Epithelial cell of esophagus (primary cell): ENCODE measurements at places on chromosomes 3 and 15.

DNA sequence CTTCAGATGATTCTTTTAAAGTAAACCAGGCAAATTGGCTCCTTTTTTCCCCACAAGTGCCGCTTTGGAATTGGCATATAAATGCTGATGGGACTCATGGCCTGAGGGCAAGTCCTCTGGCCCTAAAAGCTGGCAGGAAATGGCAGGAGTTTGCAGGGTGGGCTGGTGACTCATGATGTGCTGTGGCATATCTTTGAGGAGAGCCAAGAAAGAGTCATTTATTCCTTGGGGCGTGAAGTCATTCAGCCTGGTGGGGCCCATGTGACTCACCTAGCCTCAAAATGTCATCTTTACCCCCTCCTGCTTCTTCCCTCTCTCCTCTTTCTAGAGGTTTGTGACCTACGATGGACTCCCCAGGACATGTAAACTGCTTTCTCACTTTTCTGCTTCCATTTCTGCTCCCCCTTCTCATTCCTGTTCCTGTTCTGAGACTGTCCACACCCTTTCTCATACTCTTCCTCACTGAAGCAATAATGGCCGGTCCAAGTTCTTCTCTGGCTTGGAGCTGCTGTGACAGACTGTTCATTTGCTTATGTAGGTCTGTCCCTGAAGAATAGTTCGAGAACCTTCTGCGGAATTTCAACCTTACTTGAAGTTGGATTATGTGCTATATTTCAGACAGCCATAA is 326.1 kb downstream of the SATB1 start:
- DNase-seq = peak; percentile 96

GRCh38 chr15:88020806-88021205 is 235.7 kb downstream of the NTRK3 start:
- DNase-seq = no peak

- peak; percentile 21 for DNase-seq
These were observed 577.0 kb upstream of the MDFIC2 start for GRCh38 chr3:70889162-70890019.

- DNase-seq = no peak
These were observed 147.3 kb downstream of the SMAD6 start for GRCh38 chr15:66849393-66849745.

- DNase-seq = peak; percentile 73
These were observed 78.8 kb downstream of the AAGAB start for GRCh38 chr15:67175643-67176071.

DNA sequence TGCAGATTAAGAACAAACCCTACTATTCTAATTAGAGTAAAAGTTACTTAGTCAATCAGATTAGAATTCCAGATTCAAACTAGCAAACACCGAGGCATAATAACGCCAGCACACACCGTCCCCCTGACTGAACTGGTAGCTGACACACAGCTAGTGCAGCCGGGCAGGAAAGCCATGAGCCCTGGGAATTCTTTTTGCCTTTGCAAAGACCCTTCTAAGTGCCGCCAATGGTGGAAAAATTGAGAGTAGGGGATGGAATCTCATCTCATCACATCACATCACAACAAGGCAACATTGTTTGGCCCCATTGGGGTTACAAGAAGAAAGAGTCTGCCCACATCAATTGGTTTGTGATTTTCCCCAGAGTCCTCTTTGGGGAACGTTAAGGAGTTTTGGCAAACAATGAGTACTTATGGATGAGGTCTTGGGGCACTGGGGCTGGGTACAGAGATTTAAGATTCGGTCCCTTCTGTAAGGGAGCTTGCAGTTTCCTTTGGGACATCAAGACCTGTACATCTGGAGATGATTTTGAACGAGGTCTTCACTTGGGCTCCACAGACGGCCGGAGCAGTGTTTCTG is 120.4 kb upstream of the MEF2A start:
- no peak for DNase-seq

- DNase-seq = no peak
These were observed 33.5 kb downstream of the ALS2CL start for GRCh38 chr3:46660003-46660402.

DNA sequence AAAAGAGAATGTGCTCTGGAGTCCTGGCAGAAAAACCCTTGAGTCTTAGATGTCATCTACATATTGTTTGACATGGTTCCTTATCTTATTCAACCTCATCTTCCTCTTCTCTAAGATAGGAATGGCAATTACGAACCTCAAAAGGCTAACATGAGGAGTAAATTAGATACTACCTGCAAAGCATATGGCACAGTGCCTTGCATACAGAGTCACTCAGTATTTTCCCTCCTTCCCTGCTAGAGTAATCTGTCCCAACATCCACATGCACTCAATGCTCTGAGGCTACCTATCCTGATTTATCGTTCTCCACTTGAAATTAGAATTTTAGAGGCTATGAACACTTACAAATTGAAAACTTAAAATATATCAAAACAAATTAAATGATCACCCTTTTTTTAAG is 386.7 kb downstream of the RSL24D1 start:
- no peak for DNase-seq

GRCh38 chr3:13748276-13748879 is 131.5 kb downstream of the WNT7A start:
- no peak for DNase-seq

GRCh38 chr3:49729966-49730609 is 6.3 kb upstream of the GMPPB start:
- no peak for DNase-seq

GRCh38 chr3:180680097-180680430 is 775 bp upstream of the CCDC39 start:
- DNase-seq = peak; percentile 66

DNA sequence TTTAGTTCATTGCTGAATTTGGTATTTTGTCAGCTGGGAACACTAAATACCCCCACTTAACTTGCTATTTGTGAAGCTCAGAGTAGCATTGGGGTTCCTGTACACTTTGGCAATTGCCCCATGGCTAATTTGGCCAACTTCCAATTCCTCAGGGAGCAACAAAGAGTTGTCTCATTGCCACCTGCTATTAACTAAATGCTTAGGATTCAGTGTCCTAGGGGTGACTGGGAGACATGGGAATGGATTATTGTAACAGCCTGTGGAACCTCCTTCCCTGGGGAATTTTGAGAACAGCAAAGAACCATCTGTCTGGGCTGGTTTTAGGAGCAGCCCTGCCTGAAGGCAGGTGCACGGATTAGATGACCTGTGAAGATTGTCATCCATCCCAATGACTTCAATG is 437.4 kb upstream of the TPRG1 start:
- DNase-seq = peak; percentile 9

GRCh38 chr3:194397757-194398312 is 1.2 kb downstream of the GP5 start:
- DNase-seq = peak; percentile 8

DNA sequence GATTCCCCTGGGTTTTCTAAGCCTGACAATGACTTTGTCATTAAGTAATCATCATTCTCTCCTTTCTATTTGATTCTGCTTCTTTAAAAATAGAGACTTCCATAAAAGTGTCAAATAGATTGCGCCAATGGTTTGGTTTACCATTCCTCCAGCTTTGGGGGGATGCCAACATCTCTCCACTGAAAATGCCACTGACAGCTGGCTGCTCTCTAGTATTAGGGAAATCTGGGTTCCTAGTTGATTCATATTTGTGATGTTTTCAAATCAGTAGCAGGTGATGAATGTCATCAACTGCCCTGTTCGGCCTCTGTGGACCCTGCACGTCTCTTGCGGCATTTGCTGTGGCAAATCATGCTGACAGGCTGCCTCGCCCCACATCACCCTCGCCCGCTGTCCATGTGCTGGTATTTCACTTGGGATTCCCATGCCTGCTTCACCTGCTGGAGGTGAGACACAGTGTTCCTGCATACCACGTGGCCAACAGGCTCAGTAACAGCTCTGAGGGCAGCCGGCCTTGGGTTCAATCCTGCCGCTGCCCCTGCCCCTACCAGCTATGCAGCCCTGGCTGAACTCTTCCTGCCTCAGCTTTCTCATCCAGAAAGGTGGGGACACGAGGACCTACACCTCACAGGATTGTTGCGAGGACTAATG is 28.1 kb downstream of the ZXDC start:
- DNase-seq = no peak

GRCh38 chr15:44706946-44707636 is 4.0 kb downstream of the PATL2 start:
- DNase-seq = peak; percentile 86

DNA sequence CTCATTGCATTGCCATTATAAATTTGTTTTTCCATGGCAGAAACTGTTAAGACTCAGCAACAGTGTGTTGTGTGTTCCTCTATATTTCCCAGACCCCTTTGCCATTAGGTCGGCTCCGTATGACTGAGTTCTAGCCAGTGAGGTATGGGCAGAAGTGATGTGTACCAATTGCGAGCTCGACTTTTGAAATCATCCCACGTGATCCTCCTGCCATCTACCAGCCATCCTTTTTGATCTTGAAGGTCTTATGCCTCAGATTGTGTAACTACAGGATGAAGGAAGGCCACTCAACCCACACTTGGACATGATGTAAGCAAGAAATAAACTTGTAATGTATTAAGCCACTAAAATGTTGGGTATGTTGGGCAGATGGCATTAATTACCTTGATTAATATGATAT is 562.3 kb downstream of the PDCD6IP start:
- DNase-seq = no peak

GRCh38 chr3:62676689-62677271 is 198.4 kb downstream of the CADPS start:
- DNase-seq = no peak

GRCh38 chr15:91068436-91068835 is 31.6 kb upstream of the SV2B start:
- peak; percentile 75 for DNase-seq

- DNase-seq = no peak
These were observed 1042.9 kb downstream of the ROBO1 start for GRCh38 chr3:78724859-78725258.

- DNase-seq = no peak
These were observed 46.0 kb upstream of the ALDH1L1 start for GRCh38 chr3:126226374-126226773.
